ENCODE measurements at places on chromosomes 13 and 19.

DNA sequence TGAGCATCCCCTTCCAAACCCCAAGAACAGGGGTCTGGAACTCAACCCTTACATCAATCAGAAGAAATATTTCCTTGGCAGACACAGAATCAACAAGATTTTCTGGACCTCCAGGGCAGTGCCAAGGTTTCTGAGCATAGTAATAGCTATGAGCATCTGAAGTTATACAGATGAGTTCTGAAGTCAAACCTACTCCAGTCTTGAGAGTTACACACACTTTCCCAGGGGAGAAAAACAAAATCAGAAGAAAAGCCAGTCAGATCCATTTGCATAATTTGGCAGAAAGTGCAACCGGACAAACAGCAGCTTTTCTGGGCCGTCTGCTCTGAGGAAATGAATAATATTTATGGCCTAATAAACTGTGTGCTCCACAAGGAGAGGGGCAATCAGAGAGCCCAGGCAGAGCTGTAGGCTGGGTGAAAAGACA is 93.1 kb downstream of the KL start:
- DNase-seq = no peak

DNA sequence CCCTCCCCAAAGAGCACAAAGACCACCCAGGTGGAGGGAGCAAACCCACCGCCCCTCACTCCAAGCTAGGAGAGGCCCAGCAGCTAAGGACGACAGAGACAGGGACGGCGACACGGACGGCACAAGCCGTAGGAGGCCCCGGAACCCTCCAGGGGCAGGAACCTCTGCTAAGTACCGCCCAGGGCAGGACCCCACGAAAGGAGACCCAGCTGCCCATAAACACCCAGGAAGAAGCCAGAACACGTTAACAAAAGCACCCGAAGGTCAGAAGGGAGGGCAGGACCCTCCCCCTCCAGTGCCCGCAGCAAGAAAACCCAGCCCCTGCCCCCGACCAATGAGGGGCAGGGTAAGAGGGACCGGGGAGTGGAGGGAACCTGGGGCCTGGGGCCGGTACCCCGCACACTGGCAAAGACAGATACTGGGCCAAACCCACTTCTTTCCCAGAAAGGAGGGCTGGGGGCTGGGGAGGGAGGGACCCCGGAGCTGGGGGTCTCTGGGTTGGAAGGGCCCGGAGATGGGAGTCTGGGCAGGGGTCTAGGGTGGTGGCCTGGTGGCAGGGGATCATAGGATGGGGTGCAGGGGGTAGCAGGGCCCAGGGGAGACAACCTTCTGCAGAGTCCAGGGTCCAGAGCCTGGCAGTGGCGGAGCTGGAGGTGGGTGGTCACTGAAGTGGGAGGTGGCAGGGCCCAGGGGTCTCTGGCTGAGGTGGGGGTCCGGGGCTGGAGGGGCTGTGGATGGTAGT is 2.4 kb downstream of the BTBD2 start:
- DNase-seq = no peak

GRCh38 chr13:75896271-75896670 is 260.1 kb downstream of the LMO7 start:
- no peak for DNase-seq

GRCh38 chr19:5051619-5052018 is 82.7 kb downstream of the KDM4B start:
- no peak for DNase-seq

DNA sequence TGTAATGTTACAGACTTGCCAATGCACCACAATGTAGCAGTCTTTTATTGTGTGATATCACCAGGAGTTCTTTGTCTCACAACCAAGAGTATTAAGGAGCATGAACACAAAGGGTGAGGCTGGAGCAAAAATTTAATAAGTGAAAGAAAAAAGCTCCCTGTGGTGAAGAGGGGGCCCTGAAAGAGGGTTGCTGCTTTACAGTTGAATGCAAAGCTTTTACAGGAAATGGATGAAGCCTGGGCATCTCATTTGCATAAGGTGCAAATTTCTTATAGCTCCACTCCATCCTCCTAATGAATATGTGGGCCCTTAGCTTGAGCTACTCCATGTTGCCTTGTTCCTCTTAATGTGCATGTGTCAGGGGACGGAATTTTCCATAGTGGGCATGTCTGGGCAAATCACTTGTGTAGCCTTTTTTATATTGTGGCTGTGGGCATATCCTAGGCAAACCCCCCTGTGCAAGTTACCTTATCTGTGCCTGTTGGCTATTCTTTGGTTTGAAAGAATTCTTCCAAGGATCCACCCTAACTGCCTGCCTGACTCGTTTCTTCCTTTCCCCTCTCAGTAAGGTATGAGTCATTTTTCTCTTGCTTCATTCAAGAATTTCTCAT is 45.3 kb upstream of the TRPC4 start:
- no peak for DNase-seq

DNA sequence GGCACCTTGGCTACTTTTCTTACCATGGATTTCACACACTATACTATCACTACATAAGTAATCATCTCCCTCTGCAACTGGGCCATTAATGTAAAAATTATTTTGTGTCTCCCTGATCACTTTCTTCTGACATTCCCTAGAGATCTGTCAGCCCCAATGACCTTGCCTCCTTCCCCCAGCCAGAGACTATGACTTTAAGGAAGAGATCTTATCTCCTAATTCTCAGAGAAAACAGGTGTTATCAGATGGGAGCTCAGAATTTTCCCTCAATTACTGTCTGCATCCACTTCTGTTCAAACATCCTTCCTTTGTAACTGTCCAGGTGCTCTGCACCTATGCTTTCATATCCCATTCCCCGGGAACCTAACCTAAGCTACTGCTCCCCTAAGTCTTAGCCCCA is 397.5 kb downstream of the DIAPH3 start:
- DNase-seq = no peak

- DNase-seq = no peak
These were observed 407.8 kb downstream of the KLF5 start for GRCh38 chr13:73466561-73466960.

GRCh38 chr19:29549105-29550070 is 23.6 kb downstream of the VSTM2B start:
- DNase-seq = no peak

DNA sequence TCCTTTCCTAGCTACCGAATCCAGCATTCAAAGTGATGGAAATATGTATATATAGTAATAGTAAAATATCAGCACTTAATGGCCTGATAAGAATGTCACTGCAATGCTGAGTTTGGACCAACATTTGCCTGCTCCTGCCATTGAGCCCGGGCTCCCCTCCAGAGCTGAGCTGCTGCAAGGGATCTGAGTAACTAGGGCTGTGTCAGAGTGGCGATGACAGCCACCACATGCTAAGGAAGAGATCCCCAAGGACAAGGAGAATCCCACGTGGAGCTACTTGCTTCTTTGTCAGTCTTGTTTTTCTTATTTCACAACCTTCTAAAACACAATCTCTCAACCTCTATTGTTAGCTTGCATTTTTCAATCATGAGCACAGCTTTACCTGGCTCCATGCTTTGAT is 19.5 kb upstream of the ALOX5AP start:
- no peak for DNase-seq

- DNase-seq = no peak
These were observed 17.9 kb upstream of the LILRB1 start for GRCh38 chr19:54612428-54612827.

GRCh38 chr13:51811920-51812451 is 8.0 kb upstream of the DHRS12 start:
- no peak for DNase-seq

DNA sequence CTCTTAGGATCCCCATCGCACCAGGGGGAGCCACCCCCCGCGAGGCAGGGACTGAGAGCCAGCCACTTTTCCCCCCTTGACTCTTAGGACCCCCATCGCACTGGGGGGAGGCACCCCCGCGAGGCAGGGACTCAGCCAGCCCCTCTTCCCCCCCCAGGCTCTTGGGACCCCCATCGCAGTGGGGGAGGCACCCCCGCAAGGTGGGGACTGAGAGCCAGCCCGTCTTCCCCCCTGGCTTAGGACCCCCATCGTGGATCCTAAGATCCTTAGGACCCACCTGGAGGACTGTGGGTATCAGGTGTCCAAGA is 365.2 kb upstream of the SPRY2 start:
- DNase-seq = no peak

- no peak for DNase-seq
These were observed 314.1 kb downstream of the ZNF536 start for GRCh38 chr19:30686176-30686820.
